Stimulated activated CD4-positive, alpha-beta T cell treated with anti-CD3 and anti-CD28 coated beads, Interleukin-15, amount 100 ng/mL, for 24 hours (primary cell): ENCODE measurements at places on chromosomes 6 and 20.
A peak's percentile ranks its signal among the peaks of the same experiment; 100 is the strongest.

DNA sequence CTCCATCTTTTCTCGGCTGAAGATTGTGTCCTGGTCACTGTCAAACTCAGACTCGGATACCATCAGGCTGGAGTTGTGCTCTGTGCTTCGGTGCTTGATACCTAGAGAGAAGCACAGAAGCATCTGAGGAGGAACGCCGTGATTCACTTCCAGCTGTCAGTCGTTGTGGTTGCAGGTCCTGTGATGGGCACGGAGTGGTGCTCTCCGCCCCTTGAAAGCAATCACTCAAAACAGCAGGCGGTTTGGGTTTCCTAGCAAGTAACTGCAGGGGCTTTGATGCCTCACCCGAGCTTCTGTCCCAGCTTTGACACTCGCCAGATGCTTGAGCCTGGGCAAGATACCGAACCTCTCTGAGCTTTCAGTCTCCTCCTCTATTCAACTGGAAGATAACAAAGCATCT, 52.5 kb downstream of the ALDH5A1 start:
- peak; percentile 46 for DNase-seq

- no peak for DNase-seq
These were observed 52.8 kb upstream of the CITED2 start for GRCh38 chr6:139427199-139427598.

DNA sequence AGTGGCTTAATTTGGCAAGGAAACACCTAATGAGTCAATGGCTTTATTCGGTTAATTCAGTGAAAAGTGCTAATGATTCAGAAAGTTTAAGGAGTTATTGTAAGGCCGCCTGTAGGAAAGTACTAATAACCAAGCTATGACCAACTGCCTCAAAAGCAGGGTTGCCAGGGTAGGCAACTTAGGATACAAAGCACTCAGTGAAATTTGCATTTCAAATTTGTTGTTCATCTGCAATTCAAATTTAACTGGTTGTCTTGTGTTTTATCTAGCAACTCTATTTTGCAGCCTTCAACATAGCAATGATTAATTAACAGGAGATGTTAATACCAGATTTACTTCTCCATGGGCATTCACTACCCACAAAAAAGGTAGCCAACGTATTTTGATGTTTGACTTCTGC, 412.3 kb downstream of the PRKN start:
- no peak for DNase-seq

DNA sequence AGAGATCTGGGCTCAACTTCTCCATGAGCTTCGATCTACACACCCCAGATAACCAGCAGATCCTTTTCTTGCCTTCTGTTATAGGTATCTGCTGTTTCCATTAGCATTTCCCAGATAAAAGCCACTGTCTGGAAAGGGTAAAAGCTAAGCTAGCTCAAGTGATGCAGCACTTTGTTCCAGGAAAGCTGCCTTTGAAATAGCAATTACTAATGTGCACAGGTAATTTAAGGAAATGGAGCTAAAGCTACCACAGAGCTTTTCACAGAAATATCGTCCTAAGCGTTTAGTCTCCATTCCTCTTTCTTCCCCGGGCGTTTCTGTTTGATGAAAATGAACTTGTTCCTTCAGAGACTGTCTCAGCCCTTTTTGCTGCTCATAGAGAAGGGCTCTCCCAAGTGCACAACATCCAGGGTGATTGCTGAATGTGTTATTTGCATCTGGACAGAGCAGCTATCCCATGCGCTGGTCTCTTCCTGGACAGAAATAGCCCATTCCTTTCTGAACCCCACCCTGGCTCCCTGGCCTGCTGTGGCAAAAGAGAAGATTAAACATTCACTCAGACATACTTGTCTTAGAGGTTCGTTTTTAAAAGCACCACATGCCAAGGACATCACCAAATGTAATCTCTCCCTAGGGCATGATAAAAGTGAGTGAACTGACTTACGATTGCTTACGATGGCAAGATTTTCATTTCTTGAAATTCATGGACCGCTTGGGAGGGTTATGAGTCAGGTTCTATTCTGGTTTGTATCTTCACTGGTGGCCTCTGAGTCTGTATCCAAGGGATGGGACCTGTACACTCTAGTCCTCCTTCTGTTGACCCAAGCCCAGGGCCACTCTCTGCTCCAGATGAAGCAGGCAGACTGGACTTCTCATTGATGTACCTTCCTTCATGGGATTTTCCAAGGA, 429.1 kb upstream of the CDH4 start:
- DNase-seq, result no peak

DNA sequence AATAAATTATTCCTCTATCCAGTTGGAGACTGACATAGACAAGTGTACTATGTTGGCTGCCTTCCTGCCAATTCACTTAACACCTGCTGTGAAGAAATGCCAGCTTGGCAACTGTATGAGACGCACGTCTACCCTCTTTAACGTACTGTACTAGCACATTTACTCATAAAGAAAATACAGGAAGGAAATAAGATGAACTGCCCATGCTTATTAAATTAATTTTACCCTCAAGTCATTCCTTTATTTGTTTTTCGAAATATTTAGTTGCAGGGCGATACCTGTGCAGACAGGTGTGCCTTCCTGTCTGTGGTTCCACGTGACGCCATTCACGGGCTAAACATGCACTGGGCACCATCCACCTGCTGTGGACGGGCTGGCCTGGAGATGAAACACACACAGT, 52.0 kb downstream of the PSMG4 start:
- DNase-seq, result no peak

- DNase-seq, result no peak
These were observed 5.0 kb downstream of the FNDC11 start for GRCh38 chr20:63558804-63559484.

DNA sequence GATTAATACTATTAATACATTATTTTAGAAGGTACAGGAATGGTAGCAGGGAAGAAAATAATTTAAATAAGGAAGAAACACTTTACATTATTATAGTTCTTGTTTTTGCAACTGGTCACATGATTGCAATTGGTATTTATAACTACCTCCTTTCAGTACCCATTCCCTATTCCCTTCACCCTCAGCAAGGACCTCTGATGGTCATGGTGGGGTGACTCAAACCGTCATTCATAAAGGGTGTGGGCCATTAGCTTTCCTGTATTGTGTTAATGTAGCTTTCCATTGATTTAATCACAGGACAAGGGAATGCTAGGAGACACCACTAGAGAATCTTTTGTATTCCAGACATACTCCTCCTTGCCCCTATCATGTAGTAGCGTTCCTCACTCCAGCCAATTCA, 47.2 kb upstream of the TMEM244 start:
- DNase-seq, result no peak

GRCh38 chr6:3001773-3002293, 2.1 kb downstream of the NQO2 start:
- DNase-seq, result no peak

DNA sequence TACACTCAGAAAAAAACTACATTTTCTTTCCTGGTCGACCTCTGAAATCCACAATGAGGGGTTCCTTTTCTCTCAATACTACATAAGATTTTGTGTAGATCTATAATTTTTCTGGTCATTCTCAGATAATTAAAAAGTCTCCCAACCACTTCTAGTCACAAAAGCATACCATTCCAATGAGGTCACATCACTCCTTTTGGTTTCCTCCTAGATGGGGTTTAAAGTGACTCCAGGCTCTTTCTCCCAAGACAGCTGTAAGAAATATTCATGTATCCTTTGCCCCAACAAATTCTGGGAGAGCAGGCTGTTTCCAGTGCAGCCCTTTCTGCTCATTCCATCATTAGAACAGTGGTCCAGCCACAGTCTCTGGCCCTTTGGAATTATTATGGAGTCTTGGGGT, 43.1 kb upstream of the BEND6 start:
- no peak for DNase-seq

DNA sequence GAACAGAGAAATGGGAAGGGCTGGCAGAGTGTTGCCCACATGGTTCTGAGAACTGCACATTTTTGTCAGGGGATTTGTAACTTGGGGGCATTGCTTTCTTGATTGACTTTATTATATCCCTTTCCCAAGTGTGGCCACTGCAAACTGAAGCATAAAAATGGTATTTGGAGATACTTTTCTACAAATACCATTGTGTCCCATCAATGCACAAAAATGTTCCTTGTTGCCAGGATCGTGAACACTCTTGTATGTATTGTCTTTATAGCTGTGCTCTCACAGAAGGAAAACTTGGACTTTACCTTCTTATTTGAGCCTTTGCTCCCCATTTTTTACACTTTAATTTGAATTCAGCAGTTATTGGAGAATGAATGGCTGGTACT, 57.1 kb upstream of the C20orf144 start:
- no peak for DNase-seq

- DNase-seq, result no peak
These were observed 150.8 kb upstream of the FAM83B start for GRCh38 chr6:54695815-54696214.

DNA sequence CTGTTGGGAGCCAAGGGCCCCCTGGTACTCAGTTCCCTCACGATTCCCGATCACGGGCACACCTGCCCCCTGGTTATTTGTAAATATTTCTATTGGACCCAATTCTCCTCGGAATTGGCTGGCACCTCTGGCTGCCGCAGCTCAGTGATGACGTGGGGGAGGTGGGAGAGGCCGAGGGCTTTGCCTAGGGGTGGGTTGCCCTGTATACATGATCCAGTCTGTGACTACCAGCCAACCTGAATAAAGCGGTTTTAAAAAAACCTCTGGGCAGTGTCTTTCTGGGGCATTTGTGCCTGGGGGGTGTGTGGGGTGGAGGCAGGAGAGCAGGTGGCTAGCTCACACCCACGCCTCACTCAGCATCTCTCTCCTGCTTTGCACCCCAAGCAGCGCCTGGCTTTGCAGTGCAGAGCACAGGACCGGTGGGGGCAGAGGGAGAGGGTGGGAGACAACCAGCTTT, 42.2 kb downstream of the VSTM2L start:
- no peak for DNase-seq

DNA sequence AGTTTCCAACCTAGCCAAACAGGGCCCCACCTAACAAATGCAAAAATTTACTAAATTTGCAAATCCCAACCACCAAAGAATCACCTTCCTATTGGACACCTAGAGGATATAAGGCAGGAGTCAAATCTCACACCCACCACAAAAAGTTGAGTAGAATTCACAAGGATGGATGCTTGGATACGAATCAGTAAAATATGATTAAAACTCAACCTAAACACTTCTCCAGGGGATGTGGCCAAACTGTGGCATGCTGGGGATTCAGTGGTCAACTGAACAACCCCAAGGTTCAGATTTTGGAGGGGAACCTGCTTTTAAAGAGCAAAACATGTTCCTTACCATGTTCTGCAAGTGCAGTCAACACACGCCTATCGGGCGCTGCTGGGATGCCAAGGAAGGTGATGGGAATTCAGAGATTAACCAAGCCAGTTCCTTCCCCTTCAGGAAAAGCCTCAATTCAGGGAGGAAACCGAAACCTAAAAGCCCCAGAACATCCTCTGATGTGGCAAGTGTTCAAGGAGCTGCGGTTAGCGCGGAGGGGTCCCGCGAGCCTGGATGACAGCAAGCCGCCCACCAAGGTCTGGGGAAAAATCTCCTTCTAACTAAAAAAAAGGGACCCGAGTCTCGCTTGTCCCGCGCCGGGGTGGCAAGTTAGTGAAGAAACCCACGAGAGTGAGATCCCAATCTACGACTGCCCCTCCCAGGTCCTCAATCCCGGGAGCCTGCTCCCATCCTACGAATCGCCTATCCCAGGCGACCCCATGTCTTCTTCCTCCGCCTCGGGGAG, 902 bp downstream of the SAMHD1 start:
- DNase-seq, result peak; percentile 51

- no peak for DNase-seq
These were observed 1130.1 kb downstream of the HACE1 start for GRCh38 chr6:103729658-103730057.

- no peak for DNase-seq
These were observed 159.8 kb downstream of the PLCB1 start for GRCh38 chr20:8291873-8292272.

- peak; percentile 55 for DNase-seq
These were observed 10.4 kb downstream of the DEFB129 start for GRCh38 chr20:237489-237888.

DNA sequence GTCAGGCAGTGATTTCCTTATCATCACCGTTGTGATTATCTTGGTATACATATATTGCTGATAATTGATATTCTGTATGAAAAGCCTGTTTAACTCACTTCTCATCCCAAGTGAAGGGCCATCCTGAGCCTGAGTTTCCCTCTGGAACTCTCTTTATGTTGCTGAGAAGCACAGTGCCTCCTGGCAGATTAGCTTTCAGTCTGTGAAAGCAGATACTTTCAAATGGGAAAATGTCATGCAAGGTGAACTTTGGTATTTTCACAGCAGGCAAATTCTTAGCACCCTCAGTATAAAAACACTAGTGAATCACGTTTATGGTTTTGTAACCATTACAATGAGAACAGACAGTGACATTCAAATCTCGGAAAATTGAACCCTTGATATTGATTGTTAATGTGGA, 151.6 kb downstream of the PRIM2 start:
- no peak for DNase-seq

DNA sequence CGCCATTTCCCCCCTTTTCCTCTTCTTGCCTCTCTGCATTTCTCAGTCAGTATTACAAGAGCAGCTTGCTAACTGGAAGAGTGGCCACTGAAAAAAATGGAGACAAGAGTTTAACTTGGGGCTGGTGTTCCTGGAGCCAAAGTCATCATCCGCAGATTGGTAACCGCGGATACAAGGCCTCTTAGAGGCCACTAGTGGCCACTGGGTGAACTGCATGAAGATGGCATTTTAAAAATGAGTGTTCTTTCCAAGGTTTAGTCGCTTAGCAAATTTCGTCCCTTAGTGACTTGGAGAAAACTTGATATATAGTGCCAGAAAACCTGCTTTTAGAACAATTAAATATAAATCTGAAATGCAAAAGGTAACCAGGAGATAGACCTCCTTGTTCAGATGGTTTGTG, 4.8 kb downstream of the F13A1 start:
- DNase-seq, result peak; percentile 48

DNA sequence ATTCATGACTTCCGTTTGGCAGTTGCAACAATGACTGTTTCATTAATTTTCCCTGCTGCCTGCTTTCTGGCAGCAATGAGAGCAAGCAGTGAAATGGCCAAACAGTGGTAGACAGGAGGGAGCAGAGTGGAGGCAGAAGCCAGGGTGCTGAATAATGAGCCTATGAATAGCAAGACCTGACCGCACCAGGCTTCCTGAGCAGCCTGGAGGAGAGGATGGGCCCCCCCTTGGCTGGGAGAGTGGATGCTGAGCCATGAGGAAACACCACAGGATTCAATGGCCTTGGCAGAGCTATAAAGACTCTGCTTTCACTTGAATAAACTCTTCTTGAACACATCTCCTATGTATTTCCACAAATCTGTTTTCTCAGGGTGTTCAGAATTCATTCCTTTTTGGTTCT, 68.1 kb upstream of the SNRPB2 start:
- no peak for DNase-seq

- DNase-seq, result no peak
These were observed 185.3 kb upstream of the PREP start for GRCh38 chr6:105588123-105588710.

DNA sequence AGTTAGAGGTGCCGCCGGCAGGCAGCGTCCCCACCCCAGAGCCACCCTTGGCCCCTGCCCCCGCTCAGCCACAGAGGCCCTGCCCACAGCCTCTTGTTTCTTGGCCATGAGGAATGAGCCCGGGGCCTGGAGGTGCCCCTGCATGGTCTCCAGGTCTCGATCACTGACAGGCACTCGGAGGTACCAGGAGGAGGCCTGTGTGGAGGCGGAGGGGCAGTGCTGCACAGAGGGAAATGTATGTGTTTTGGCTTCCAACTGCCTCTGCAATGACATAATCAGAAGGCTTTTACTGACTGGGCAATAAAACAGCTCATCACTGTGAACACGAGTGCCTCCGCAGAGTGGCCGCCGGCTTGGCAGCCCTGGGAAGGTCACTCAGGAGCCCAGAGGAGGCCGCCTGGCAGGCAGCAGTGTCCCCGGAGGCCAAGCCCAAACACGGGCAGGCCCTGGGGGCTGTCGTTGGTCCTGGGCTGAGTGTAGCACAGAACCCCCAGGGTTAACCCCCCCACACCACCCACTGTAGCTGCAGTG, 61.1 kb upstream of the GATA5 start:
- DNase-seq, result no peak
